GM23338 (cell line): ENCODE measurements at places on chromosomes 13 and 19.

- no peak for DNase-seq
Measured at GRCh38 chr13:73179650-73180274, 121.0 kb downstream of the KLF5 start.

GRCh38 chr19:44258835-44259413 lies 762 bp upstream of the ZNF233 start:
- DNase-seq, result no peak

DNA sequence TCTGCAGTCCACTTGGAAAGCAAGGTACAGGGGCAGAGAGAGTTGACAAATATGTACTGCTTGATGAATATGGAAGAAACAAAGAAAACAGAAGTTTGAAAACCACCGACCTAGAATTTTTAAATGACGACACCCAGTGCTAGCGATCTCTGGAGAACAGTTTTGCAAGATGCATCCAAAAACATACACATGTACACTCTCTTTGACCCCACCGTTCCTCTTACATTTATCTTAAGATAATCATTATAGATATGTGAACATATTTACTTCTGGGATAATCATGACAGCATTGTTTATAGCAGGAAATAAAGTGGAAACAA lies 40.8 kb upstream of the IGSF23 start:
- no peak for DNase-seq

- no peak for DNase-seq
Measured at GRCh38 chr13:99391781-99392469, 84.7 kb upstream of the GPR183 start.

GRCh38 chr19:13841086-13841961 lies 35.6 kb upstream of the NANOS3 start:
- DNase-seq, result no peak

DNA sequence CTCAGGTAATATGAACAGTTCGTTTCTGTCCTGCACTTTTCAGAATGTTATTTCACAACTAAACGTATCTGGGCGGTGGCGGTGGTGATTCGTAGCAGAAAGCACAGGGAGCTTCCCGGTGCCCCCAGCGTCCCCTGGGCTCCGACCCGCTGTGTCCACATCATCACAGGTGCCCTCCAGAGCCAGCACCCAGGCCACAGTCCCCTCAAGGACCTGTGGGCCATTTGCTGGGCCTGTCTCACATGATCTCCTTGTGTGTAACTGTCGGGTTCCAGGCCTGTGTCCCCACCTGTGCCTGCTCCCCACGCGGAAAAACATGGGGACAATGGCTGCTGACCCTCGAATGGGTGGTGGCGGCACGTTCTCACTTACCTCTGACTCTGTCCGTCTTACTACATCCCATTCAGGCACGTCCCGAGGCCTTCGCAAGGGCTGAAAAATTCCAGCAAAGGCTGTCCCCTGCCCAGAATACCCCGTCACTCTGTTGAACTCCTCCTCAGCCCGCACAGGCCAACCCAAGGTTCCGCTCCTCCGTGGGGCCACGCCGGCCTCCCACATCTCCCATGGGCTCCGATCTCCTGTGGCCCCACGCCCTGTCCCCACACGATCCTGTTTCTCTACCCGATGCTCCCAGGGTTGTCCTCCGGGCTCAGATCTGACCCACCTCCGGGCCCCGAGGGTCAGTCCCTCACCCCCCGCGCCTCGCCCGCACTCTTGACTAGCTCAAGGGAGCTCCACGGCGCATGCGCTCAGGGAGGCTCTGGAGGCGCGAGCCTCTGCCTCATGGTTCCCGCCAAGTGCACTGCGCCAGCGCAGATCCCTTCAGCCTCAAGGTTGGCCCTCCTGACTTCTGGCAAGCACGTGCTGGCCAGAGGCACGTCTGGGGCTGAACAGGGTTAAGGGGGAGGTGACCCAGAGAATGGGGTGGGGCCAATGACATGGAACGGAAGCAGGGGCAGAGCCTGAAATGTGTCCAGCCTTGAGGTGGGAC lies 21.2 kb downstream of the DEDD2 start:
- DNase-seq, result peak; percentile 58

- no peak for DNase-seq
Measured at GRCh38 chr13:95361686-95362085, 60.4 kb upstream of the ABCC4 start.

DNA sequence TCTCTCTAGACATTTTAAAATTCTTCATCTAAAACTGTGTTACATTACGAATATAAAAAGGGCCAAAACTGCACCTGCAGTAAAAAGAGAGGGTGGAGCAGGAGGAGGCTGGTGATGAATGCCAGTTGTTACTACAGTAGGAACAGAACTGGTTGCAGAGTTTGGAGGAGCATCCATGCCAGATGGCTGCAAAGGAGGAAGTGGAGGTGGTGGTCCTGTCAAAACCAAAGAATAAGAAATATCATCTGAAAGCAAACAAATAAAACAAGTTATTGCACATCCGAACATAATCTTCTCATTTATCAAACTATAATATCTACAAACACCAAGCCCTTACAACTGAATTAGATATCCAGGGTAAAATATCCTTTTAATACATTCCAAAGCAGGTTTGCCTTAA lies 40.1 kb downstream of the RBM26 start:
- DNase-seq, result no peak

DNA sequence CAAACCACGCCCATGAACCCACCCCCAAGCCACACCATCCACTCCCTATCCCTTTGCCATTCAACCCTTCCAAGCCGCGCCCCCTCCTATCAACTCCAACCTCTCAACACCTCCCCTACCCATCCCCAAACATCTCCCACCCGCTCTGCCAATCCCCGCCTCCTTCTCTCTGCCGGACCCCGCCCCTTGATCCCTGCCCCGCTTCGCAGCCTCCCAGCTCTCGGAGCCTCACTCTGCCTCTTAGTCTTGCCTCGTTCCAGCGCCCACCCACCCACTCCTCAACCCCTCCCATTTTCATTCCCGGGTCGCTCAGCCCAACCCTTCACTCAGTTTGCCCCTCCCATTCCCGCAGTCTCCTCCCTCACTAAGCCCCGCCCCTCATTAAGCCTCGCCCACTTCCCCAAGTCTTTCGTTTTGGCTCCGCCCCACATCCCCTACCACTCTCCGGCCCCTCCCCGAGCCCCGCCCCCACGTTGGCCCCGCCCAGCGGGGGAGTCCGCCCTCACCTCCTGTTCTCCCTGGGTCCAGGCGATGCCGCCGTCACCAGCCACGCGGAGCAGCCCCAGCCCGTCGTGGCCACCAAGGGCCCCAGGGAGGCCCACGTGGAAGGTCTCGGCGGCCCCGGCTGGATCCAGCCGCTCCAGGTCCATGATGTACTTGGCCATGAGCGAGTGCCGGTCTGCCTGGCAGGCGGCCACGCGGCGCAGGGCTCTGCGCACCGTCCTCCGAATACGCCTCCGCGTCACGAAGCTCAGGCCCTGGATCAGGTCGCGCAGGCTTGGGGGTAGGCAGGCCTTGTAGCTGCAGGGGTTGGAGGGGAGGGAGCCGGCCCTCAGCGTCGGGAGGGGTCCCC lies 5.7 kb downstream of the JAK3 start:
- peak; percentile 99 for DNase-seq

GRCh38 chr19:50476907-50477238 lies 225 bp upstream of the GARIN5A start:
- peak; percentile 96 for DNase-seq

- DNase-seq, result no peak
Measured at GRCh38 chr13:51978796-51979556, 32.3 kb downstream of the ATP7B start.

DNA sequence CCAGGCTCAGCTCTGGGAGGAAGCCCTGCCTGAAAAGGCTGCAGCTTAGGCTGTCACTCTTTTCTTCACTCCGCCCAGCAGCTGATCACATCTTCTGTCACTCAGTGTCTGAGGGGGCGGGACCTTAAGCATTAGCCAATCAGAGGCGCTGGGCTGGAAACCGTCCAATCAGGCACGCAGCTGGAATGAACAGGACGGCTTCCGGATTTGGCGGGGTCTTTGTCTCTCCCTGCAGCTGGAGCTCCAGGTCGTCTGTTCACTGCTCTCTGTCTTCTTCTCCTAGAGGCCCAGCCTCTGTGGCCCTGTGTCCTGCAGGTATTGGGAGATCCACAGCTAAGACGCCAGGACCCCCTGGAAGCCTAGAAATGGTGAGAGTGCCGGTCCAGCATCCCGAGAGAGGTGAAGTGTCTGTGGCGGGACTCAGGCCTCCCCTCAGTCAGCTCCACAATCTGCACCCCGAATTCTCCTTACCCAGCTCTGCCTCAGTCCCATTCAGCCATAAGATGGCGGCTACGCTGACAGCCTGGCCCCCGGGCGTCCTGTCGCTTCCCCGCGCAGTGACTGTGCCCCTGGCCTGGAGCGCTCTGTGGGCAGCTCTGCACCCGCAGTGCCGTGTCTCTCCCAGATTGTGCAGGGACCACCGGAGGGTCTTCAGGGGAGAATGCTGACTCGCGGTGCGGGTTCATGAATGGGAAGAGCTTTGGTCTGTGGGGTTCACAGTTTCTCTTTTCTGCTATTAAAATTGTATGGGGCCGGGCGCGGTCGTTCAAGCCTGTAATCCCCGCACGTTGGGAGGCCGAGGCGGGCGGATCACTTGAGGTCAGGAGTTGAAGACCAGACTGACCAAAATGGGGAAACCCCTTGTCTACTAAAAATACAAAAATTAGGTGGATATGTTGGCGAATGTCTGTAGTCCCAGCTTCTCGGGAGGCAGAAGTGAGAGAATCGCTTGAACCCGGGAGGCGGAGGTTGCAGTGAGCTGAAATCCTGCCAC lies at the start of gene ZNF66:
ZNF66 (plus strand) TSS at position 222 of the 994 bp plus-strand sequence; CDS start at position 366, 144 bp downstream.
- peak; percentile 100 for DNase-seq

DNA sequence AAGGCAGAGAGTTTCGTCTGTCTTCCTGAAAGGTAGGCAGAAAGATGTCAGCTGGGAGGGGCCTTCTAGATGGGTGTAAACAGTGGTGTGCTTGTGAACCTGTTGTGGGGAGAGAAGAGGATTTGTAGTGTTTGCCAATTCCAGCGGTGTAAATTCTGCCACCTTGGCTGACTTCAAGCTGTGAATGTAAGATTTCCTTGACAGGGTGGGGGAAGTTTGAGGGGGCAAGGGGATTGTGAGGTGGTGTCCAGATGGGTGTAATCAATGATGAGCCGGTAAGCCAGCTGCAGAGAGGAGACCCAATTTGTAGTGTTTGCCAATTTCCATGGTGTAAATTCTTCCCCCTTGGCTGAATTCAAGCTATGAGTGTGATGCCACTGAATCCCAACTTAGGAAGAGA lies 61.0 kb upstream of the ADGRE5 start:
- DNase-seq, result no peak

DNA sequence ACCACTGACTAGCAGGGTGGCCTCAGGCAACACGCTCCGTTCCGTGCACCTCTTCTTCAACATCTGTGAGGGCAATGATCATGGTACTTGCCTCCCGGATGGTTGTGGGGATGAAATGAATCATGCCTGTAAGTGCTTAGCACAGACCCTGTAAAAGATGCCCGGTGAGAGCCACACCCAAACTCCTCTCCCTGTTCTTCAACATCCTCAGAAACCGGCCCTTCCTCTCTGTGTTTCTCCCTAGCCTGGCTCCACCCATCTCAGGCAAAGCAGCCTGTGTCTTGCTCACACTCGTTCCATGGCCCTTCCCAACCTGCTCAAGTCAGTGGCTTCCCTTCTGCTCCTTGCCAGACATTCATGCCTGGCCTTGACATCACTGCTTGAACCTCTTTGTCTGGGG lies 5.8 kb upstream of the DMKN start:
- no peak for DNase-seq

GRCh38 chr19:48833977-48834376 lies 2.3 kb downstream of the HSD17B14 start:
- DNase-seq, result peak; percentile 54

DNA sequence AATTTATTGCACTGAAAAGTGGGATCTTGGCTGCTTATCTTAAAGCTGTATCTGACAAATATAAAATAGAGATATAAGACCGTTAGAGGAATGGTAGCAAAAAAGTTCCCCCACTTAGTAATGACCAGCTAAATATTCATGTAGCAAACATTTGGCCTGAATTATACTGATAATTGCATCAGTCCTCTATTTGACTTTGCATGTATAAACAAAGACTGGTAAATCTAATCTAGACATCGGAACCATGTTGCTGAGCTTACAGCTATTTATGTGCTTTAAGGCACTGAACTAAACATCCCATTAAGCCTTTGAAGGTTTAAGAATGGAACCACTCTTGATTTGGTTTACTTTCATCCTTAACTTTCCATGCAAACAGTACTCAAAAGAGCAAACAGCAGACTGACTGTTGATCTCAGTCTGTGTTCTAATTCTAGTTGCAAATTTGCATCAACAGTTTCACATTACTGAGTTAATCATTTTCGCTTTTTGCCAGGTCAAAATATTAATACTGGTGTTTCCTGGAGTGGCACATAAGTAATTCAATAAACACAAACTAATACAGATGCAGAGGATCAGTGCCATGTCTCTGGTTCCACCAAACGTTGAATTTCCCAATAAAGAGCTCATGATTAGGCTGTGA lies 203.5 kb upstream of the HTR2A start:
- DNase-seq, result no peak

DNA sequence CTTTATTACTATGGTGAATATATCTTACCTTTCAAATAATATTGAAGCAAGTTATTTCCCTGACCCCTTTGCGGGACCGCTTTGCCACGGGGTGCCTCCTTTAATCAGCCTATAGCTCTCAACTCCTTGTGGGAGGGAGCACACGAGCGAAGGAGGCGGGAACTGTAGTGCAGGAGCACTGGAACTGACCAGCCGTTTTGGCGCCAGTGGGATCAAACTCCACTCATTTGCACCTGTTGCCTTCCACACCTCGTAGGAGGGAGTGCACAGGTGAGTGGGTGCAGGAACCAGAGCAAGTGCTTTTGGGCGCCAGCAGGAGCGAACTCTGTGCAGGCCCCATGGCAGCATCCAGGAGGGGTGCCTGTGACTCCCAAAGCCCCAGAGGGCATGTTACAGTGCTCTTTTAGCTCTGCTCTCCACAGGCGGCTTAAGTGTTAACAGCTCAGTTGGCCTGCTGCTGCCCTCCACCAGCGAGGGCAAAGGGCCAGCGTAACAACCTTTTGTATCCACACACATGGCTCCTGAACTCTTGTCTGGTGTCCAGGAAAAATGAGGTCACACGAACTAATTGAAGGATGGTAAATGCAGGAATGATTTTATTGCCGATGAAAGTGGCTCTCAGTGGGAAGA lies 206.9 kb downstream of the GGACT start:
- DNase-seq, result no peak

- peak; percentile 83 for DNase-seq
Measured at GRCh38 chr13:73708393-73708985, 425.7 kb downstream of the KLF12 start.

GRCh38 chr13:104295537-104295936 lies 1229.3 kb upstream of the SLC10A2 start:
- DNase-seq, result no peak

DNA sequence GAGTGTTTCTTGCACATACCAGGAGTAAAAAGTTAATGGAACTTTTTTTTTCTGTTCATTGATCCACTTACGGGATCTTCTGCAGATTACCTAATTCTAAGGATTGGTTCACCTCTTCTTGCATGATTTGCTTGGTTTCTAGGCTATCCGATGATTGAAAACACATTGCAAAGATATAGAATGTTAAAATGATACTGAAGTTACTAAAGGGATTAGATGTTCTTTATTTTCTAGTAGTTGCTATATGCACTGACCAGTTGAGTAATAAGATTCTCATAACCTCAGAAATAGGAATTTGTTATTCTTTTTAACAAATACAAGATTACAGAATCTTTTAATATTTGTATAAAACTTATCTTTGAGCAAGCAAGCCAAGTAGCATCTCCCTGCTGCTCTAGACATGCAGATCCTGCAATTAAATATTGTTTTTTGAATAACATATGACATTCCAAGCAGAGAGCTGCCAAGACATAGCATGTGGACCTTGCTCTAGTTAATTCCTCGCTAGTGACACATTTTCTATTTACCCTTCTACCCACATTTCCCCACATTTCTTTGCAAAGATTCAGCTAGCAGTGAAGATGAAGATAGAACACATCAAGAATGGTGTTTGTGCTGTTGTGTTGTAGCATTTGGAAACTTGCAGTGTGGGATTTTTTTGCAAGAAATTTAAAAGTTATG lies 51.7 kb upstream of the RNF113B start:
- no peak for DNase-seq
